ENCODE measurements at places on chromosomes 6 and 20.

- DNase-seq, result no peak
These were observed 53.0 kb upstream of the ANKEF1 start for GRCh38 chr20:9981829-9982228.

DNA sequence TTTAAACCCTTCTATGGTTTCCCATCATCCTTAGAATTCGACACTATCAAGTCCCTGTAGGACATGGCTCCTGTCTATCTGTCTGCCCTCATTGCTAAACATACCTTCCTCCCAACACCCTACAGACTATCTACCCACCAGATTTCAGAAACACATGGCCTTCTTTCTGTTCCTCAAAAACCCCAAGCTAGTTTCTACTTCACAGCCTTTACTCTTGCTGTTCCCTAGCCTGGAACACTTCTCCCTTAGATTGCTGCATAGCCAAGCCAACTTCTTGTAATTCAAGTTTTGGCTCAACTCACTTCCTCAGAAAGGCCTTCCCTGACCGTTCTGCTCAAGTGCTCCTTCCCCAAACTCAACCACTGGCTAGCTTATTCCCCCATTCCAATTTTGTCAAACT is 156.2 kb downstream of the BTBD9 start:
- no peak for DNase-seq

- DNase-seq, result no peak
These were observed 10.1 kb downstream of the PKHD1 start for GRCh38 chr6:52077180-52077884.

DNA sequence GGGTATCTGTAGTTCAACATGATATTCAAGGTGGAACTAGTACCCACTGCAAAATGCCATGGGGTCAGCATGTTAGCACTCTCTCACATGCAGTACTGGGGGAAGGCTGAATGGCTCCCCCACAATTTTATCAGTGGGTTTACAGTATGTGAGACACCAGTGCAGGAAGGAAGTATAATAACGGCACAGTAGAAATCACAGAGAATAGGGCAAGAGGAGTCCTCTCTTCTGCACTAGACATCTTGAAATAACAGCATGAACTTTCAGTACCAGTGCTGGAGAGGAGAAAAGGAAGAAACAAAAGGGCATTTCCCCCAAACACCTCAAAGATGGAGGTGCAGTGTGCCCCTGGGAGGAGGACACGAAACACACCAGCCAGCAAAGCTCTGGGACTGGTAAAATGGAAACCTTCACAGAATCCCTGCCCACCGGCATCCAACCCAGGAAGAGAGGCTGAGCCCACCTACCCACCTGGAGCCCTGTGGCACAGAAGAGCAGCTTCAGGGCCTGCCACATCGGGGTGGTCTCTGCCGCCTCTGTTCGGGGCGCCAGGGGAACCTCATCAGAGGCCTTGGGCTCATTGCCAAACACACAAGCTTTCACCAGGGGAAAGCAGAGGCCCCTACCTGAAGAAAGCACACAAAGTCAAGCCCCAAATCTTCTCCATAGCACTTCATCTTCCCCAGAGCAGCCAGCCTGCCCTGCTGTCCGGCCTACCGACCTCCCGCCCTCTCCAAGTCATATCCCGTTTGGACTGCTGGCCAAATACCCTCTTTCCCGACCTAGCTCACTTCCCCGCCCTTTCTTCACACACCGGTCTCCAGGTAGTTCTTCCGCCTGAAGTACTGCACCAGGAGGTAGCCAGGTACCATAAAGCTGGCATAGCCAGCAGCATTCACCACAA is 1.2 kb downstream of the SLC35B2 start:
- DNase-seq, result no peak

- DNase-seq, result no peak
These were observed 16.1 kb downstream of the BPIFB1 start for GRCh38 chr20:33299111-33299603.

DNA sequence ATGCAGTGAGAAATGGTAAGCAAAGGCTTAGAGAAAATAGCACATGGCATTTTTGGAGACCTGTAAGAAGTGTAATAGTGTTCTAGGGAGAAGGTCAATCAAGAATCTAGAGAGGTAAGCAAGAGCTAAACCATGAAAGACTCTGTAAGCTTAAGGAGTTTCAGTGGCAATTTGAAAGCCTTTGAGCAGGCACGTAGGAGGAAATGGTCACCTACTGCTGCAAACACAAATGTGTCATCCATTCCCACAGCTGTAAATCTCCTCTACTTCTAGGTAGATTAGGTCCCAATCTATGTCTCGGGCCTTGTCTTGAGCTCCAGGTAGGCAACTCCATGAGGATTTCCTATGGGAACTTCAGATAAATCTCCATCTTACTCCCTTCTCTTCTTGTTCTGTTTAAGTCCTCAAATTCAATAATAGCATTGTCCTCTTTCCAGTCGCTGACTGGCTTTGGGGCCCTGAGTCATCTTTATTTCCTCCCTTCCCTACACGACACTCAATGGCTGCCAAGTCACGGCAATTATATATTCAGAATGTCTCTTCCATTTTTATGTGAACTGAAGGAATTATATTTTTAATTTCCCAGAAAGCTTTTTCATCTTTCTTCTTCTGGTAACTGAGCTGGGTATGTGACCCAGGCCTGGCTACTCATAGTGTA is 24.2 kb upstream of the PAQR8 start:
- DNase-seq, result no peak

DNA sequence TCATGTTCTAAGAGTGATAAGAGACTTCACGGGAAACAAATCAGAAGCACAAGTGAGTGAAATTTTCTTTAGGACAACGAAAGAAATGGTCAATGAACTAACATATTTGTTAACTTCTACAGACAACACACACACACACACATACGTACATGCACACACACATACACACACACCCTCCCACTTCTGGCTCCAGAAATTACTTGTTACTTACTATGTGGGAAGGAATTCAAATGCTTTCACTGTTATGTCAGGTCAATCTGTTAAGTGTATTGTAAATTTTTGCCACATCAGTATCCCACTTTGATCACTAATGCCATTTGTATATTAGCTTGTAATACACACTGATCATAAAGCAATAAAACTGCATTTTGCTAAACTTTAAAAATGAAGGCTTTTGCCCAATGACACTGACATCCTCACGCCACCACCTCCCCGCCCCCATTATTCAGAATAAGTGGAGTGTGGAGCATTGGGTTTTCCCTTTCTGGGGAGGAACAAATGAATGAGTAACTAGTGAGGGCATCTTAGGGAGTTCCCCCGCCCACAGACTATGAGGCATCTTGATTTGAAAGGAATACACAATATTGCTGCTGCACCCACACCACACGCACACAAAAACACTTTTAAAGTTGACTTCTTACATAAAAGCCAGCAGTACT is 76.2 kb downstream of the ATXN1 start:
- DNase-seq, result no peak

DNA sequence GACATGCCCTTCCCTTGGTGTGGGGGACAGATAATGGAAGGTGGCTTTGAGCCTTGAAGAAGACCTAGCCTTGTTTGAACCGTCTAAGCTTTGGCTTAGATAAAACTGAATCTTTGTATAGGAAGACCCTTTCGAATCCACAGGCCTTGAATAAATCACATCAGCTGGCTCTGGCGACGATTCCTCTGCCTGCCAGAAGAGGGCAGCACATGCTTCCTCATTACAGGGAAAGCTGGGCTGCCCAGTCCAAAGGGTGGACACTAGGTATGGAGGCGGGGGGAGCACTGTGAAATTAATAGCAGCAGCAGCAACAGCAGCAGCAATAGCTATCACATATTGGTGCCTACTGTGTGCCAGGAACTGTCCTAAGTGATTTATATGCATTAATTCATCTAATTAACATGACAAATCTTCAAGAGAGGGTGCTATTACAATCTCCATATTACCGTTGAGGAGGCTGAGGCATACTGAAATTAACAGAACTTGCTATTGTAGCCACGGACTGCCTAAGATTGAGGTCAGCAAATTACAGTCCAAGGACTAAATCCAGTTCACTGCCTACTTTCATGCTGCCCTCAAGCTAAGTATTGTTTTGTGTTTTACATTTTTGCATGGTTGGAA is 85.1 kb downstream of the CLIC5 start:
- DNase-seq, result no peak

DNA sequence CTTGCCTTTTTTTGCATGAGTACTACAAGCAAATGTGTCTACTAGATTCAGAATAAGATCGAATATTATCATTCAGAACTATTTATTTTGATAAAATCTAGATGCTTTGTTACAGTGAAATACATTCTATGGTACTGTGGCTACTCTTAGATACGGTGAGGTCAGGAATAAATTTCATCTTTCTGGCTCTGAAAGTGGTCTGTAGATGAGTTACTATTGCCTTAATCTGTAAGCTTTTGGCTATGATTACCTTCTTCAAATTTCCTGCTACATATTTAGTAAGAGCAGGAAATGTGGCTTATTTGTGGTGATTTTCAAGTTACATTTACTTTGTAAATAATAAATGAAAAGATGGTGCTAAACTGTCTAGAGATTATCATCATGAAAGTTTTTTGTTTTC is 50.0 kb downstream of the SCAF8 start:
- DNase-seq, result no peak

DNA sequence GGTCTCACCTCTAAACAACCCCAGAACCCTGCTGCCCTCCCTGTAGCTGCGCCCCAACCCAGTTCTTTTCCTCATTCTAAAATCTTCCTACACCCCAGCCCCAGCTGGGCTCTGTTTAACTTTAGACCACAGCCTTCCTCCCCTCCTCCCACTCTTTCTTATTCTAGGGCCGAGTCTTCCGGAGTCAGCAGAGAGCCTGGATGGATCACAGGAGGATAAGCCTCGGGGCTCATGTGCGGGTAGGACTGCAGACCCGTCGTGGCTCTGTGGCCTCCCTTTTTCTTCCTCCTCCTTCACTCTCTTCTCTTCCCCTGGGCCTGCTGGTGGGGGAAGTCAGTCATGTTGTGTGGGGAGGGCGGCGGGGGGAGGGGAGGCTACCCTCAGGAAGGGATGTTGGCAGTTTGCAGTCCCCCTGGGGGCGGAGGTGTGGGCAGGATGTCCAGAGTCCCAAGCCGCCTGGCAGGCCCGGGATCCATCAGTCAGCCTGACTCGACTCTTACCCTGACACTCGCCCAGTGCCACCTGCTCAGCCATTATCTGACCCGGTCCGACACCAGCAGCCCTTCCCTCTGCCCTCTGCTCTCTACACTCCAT is 8.1 kb downstream of the CAPN11 start:
- DNase-seq, result no peak

DNA sequence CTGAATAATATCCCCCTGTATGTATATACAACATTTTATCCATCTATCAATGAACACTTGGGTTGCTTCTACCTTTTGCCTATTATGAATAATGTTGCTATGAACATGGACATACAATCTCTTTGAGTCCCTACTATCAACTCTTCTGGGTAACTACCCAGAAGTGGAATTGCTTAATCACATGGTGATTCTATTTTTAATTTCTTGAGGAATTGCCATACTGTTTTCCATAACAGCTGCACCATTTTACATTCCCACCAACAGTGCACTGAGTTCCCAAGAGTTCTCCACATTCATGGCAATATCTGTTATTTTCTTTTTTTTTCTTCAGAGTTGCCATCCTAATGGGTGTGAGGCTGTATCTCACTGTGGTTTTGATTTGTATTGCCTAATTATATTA is 88.3 kb downstream of the ZHX3 start:
- DNase-seq, result no peak

DNA sequence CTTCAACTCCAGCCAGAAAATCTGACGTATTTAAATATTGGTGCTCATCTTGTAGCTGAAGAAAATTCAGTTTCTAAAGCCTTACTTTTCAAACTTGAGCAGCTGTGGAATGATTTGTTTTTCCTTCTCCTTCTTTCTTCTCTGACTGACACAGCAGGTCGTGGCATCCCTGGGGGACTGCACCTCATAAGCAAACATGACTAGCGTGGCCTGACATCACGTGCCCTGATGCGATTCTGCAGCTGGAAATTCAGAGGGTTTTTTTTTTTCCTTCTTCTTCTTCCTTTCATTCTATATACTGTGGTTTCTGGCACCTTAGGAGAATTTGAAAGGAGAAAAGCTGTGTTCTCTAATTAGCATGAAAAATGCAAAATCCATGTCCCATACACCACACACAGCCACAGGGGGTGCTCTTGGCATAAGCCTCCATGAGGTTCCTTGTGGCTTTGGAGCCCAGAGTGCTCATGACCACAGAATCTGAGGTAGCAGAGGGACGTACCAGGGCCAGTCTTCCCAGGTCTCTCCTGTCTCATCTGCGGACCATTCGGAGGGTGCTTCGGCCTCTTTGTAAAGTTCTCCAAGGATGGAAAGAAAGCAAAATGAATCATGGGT is 258.5 kb upstream of the CDH4 start:
- DNase-seq, result no peak

DNA sequence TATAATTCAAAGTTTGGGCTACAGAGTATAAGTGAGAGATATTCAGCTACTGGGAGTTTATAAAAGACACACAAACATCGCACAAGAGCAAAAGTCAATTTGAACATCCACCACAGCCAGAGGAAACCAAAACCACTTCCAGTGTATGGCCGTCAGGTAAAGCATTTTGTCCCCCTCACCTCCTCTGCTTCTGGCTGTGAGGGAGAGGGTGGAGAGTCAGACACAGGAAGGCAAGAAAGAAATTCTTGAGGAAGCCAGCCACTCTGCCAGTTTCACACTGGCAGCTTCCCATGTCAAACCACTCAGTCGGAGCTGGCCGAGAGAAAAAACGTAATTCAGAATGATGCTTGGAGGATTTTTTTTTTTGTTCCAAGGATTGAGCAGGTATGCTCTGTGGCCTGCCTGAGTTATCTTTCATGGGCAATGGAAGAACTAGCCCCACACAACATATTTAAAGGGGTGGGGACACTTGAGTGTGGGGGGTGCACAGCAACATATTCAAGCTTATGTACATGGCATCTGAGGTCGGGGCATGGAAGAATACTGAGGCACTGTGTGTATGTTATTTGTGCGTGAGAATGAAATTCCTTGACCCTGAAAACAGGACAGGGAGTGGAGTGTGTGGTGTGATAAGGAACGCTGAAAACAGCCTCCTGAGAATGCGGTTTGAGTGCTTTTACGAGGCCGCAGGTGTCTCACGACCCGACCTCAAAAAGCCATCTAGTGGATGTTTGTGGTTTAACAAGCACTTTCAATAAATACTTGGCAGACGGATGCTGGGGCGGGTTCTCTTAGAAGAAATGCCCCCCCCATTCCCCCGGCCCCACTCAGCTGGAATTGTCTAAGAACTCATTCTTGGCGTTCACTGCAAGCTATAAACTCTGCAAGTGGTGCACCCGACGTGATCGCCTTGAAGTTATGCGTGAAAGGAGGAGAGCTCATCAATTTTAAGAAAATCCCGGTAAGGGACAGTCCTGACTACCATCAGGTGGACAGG is 27.5 kb upstream of the ZBTB22 start:
- DNase-seq, result no peak

GRCh38 chr20:33551778-33552177 is 61.9 kb downstream of the CBFA2T2 start:
- DNase-seq, result no peak

Measured in GOT3 (cell line).